Fibroblast of skin of scalp (primary cell): ENCODE measurements at places on chromosomes 11 and 22.

DNA sequence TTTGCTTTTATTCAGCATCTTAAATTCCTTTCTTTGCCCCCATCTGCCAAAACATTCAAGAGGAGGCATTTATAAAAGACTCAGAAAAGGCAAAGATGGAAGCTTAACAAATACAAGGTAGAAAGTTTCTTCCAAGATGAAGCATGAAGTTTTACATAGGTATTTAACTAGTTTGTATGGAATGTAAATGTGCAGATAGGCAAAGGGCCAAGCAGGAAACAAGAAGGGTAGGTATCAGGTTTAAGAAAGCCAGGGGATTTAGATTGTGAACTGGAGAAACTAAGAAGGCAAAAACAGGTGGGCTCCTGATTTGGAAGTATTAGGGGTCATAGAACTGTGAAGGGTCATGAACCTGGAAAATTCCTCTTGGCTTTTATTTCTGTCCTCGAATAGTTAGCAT lies 62.6 kb downstream of the PPP2R1B start:
- no peak for DNase-seq

DNA sequence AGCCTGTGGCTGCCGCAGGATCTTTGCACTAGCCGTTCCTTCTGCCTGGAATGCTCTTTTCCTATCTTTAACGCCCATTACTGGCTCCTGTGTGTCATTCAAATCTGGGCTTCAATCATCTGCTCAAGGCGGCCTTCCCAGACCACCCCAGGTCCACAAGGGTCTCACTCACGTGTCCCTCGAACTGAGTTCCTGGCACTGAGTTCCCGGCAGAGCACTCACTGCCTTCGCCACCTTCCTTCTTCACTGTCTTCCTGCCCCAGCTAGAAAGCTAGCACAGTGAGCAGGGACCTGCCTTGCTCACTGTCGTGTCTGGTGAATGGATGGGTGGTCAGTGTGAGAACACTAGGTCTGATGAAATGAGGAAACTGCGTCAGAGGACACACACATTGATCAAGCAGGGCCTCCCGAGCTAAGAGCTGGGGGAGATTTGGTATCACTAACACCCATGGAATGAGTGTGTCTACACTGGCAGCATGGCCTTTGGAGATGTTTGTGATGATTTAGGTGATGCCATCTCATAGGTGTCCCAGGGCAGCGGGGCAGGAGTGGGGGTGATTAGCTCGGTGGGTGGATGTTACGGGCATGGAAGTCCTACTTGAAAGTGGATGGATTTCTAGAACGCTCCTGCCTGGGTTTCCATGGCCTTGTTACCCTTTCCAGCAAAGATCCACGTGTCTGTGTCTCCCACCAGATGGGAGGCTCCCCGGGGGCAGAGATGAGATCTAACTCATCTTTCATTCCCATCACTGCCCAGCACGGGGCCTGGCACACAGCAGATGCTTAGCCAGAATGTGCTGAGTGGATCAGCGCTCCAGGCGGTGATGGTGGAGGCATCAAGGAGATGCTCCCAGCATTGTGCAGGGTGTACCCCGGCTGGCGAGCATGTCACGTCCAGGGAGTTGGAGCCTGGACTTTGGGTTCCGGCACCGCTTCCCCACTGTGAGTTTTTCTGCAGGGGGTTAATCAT lies 64.5 kb downstream of the SHISAL1 start:
- no peak for DNase-seq

DNA sequence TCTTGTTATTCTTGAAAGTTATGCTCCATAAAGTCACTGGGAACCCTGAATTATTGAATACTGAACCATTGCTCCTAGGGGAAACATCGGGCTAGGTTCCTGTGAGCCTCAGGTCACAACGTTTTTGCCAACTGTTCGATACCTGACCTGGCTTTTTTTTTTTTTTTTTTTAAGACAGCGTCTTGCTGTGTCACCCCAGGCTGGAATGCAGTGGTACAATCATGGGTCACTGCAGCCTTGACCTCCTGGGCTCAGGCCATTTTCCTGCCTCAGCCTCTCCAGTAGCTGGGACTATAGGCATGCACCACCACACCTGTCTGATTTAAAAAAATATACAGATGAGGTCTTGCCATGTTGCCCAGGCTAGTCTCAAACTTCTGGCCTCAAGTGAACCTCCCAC lies 22.5 kb downstream of the LRP5 start:
- DNase-seq = no peak

DNA sequence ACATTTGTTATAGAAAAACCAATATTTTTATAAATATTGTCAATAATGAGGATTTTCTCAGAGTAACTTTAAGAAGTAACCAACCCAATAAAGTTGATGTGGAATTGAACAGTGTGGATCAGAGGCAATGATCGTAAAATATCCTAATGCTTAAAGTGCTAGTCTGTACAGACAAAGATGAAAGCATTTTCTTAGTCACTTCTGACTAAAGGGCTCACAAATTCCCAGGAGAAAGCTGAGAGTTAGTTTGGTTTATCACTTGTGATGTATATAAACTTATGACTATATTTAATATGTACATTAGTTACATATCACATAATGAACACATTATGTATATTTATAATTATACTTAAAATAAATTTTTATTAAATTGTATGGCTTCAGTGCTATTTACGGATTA lies 25.4 kb upstream of the DDI1 start:
- DNase-seq = peak; percentile 26

- no peak for DNase-seq
Observed at GRCh38 chr11:66854231-66854661, 2.6 kb upstream of the LRFN4 start.

DNA sequence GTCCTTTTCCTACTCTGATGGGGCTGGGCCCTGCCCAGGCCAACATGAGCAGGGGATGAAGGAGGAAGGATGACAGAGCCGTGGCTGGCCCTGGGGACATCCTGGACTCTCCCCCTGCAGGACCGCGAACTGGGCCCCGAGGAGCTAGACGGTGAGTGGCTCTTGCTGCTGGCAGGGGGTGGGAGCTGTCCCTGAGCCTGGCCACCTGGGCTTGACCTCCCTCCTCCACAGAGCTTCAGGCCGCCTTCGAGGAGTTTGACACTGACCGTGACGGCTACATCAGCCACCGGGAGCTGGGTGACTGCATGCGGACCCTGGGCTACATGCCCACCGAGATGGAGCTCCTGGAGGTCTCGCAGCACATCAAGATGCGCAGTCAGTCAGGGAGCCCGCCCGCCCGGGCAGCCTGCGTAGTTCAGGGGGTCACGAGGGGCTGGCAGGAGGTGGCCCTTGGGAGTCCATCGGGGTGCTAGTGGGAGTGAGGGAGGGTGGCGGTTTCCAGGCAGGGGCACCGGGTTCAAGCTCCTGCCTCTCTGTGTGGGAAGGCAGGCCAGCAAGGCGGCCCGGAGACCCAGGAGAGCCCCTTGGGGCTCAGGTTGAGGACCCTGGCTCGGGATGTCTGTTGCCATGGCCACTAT lies 1.0 kb downstream of the CABP4 start:
- DNase-seq = no peak

- no peak for DNase-seq
Observed at GRCh38 chr11:27770576-27770975, 70.3 kb upstream of the BDNF start.

- DNase-seq = no peak
Observed at GRCh38 chr11:94179696-94180095, 51.1 kb downstream of the PANX1 start.

- DNase-seq = no peak
Observed at GRCh38 chr11:61926235-61926634, 8.9 kb upstream of the RAB3IL1 start.

DNA sequence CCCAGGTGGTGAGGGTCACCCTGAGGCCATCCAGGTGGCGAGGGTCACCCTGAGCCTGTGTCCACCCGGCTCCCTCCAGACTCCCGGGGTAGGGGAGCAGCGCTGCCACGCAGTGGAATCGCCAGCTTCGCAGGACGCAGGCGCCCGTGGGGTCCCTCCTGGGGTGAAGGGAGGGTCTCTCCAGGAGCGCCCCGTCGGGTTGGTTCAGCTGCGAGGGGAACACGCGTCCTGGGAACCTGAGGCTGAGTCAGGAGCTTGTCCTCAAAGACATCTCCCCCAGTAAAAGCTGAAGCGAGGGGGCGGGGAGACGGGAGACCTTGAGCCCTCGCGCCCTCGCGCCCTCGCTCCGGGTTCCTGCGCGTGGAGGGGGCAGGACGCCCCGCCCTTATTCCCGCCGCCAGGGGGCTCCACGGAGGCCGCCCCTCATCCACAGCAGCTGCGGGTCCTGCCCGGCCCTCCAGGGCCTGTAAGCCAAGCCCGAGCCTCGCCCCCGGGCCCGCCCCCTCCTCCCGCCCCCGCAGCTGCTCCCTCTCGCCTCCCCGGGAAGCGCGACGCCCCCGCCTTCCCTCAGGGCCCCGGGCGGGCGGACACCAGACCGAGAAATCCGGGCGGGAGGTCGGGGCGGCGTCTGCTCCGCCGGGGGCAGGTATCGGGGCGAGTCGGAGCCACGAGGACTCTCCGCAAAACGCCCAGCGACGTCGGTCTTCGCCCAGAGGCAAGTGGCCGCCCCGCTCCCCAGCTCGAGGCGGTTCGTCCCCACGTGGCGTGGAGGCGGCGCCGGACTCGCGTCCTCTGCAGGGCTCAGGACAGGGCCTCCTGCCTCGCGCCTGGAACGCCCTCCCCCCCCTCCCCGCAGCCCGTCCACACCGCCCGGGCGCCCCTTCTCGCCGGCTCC lies 22.8 kb downstream of the PIM3 start:
- DNase-seq = no peak

GRCh38 chr11:115267871-115268270 lies 236.3 kb downstream of the CADM1 start:
- peak; percentile 51 for DNase-seq

DNA sequence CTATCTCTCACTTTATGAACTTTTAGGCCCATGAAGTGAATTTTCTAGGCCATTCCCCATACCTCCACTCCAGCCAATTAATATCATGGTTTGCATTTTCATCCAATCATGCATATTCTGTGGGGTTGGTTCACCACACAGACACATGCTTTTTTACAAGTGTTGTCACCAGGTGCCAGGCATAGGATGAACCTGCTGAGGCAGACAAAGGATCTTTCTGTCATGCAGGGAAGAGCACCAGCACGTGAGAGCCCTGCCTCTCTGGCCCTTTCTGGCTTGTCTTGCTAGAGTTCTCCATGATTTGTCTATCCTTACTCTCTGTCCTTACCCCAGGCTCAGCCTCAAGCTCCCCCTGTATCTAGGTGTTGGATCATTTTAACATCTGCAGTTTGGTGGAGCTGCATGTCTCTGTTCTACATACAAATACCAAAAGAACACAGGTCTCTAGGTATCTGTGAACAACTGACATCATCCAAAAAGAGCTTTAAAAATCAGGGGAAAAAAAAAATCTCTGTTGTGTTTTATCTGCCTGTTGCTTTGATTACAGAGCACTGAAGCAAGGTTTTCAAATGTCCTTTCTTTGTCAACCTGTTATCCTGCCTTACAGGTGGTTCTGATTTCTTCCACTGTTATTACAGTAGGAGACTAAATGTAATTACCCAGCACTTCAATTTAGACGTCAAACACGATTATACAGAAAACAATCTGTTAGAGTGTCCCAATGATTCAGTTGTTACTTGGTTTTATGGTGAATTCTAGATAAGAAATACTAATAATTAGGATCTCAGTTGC lies 58.4 kb upstream of the GRAMD1B start:
- DNase-seq = no peak
